Stimulated activated CD8-positive, alpha-beta memory T cell treated with anti-CD3 and anti-CD28 coated beads, Interleukin-7, amount 100 ng/mL, for 48 hours (primary cell): ENCODE measurements at places on chromosomes 13 and 19.

DNA sequence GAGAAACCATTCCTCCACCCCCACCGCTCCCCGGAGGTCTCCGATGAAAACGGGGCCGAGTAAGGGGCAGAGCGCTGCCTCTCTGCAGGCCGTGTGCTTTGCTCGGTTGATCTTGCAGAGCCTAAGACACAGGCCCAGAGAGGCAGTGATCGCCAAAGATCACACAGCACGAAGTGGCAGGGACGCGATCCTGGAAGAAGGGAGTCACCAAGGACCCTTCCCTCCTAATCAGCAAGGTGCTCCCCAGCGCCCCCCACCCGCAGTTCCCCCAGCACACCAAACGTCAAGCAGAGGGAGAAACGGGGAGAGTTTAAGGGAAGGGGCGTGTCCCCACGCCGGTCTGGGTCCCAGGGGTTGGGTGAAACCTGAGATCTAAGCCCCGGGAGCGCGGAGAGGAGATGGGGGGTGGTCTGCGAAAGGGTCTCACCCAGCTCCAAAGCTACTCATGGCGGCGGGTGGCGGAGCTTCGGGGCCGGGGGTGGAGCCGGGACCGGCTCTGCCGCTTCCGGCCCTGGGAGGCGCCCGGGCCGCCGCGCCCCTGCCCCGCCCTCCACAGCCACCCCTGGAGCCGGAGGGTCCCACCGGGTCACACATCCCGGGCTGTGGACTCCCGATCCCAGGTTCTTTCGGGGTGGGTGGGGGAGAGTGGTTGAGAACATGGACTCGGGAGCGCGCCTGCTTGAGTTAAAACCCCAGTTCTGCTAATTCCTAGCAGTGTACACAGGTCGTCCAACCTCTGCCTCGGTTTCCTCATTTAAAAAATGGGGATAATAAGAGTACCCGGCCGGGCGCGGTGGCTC is at the start of gene EML2:
Gene EML2, minus strand, starts transcription at position 468 of the 800 bp plus-strand sequence. Its CDS starts 21 bp downstream, at position 447.
- DNase-seq, result peak; percentile 32

DNA sequence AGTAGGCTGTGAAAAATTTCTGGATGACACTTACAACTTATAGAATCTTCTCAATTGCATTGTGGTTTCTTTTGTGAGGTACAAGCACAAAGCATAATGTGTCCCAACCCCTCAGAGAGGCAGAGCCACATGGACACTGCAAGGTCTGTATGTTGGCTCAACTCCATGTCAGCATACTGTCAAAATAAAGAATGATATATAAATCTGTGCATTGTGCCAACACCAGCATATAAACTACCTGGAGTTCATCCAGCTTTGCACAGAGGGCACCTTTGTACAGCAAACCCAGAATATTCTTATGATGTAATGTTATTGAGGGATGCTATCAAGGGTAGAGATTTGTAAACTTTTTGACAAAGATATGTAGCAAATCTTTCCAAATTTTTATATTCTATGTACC is 1065.8 kb upstream of the MIR17HG start:
- DNase-seq, result no peak

- no peak for DNase-seq
Measured at GRCh38 chr19:16628984-16629691, 1.1 kb upstream of the MED26 start.

GRCh38 chr19:47111006-47111621 is 2.5 kb downstream of the ZC3H4 start:
- no peak for DNase-seq

GRCh38 chr13:75788481-75788981 is 152.4 kb downstream of the LMO7 start:
- DNase-seq, result no peak

DNA sequence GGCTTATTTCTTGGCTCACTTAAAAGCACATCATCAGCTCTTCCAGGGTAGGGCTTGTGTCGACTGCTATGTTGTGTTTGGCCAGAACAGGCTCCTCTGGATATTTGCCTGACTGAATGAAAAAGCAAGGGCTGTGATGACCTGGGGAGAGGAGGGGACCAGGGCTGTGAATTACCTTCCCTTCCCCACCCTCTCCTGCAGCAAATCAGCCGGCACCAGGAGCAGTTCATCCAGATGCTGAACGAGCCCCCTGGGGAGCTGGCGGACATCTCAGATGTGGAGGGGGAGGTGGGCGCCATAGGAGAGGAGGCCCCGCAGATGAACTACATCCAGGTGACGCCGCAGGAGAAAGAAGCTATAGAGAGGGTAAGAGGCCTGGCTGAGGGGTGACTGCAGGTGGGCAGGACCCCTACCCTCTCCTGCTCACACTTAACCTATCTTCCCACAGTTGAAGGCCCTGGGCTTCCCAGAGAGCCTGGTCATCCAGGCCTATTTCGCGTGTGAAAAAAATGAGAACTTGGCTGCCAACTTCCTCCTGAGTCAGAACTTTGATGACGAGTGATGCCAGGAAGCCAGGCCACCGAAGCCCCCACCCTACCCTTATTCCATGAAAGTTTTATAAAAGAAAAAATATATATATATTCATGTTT is 4.4 kb downstream of the GADD45GIP1 start:
- no peak for DNase-seq

DNA sequence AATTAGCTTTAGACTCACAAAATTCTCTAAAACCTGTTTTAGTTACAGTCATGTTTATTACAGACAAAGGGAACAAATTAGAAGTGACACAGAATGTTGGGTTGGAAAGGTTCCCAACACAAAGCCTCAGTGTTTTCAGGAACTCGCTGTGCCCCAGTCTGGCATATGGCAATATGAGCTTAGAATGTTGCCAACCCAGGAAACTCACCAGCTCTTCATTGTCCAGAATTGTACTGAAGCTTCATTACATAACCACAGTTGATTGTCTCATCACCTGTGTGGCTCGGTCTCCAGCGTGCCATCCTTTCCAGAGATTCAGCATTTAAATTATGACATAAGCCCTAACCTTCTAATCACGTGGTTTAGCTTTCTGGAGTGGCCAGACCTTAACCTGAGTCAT is 19.1 kb downstream of the ZNF264 start:
- DNase-seq, result no peak

DNA sequence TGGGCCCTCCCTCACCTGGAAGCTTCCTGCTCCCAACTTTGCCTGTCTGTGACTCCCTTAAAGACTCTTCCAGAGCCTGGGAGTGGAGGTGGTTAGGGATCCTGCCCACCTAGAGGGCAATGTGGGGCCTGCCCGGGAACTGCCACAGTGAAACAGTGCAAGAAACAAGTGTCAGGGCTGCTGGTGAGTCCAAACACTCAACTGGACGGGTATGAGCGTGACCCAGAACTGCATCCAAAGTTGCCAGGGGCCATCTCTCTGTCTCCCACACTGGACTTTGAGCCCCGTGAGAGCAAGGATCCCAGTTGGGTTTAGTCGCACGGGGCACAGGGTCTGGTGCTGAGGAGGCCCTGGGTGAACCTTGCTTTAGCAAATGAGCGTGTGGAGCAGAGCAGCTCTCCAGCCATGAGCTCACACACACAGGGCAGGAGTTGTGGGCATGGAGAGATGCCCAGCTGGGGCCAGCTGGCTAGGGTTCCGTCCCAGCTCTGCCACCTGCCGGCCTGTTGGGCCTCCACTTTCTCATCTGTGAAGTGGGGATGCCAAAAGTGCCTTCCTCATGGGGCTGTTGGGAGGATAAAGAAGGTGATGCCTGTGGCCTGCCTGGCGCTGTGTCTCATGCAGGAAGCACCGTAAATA is 2.8 kb upstream of the NUMBL start:
- DNase-seq, result no peak

DNA sequence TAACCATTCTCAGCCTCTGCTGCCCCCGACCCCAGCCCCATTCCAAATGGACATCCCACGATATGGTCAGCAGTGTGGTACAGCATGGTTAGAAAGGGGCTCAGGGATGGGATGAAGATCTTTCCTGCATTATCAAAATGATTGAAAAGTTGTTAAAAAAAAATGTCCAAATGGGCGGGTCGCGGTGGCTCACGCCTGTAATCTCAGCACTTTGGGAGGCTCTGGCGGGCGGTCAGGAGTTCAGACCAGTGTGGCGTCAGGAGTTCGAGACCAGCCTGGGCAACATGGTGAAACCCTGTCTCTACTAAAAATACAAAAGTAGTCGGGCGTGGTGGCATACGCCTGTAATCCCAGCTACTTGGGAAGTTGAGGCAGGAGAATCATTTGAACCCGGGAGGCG is 54.3 kb upstream of the ZNF254 start:
- no peak for DNase-seq

DNA sequence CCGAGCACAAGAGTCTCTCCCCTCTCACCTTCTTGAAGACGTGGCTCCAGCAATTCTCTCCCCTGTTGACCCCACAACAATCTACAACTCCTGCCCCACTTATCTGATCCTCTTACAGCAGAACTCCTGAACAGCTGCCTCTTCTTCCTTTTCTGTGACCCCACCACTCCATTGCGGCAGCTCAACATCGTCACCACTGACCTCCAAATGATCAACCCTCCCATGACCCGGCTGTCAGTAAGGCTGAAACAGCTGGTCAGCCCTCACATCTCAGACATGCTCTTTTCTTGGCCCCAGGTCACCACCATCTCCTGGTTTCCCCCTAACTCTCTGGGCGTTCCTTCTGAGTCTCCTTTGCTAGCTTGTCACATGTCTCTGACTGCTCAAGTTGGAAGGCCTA is 1.8 kb downstream of the EXOSC5 start:
- no peak for DNase-seq

- DNase-seq, result no peak
Measured at GRCh38 chr13:80685942-80686341, 345.0 kb upstream of the SPRY2 start.

DNA sequence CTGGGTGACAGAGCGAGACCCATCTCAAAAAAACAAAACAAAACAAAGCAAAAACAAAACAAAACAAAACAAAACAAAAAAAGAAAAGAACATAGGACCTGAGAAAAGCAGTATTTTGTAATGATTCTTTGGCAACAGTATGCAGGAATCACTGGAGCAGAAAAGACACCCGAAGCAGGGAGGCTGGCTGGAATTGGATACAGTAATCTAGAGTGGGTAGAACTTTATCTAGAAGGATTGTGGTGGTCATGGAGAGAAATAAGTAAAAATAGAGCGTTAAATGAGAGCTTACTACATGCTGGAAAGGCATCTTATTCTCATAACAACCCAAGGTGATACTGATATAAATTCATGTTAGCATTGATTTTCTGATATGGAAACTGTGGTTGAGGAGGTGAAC is 51.2 kb downstream of the KLF5 start:
- no peak for DNase-seq
